ENCODE measurements at places on chromosomes 1 and 21.

GRCh38 chr1:200784576-200784975, 45.9 kb downstream of the CAMSAP2 start:
- DNase-seq: no peak

DNA sequence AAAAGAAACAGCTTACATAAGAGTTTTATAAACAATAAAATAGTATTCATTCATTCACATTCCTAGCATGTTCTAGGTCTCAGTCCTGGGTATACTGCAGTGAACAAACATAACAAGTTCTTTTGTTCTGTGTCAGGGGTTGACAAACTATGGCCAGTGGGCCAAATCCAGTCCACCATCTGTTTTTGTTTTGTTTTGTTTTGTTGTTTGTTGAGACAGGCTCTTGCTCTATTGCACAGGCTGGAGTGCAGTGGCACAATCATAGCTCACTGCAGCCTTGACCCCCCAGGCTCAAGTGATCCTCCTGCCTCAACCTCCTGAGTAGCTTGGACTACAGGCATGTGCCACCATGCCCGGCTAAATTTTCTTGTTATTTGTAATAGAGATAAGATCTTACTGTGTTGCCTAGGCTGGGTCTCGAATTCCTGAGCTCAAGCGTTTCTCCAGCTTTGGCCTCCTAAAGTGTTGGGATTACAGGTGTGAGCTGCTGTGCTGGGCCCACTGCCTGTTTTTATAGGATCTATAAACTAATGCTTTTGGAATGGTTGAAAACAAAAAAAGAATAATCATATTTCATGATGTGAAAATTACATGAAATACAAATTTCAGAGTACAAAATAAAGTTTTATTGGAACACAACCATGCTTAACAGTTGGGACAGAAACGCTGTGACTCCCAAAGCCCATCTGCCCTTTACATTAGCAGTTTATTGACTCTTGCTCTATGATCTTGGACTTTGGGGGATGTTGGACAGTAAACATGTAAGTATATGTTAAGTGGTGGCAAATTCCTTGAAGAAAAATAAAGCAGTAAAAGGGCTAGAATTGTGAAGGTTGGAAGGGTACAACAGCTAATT, 17.9 kb downstream of the CAPZA1 start:
- no peak for DNase-seq

GRCh38 chr1:173429471-173430402, 47.4 kb upstream of the PRDX6 start:
- no peak for DNase-seq

DNA sequence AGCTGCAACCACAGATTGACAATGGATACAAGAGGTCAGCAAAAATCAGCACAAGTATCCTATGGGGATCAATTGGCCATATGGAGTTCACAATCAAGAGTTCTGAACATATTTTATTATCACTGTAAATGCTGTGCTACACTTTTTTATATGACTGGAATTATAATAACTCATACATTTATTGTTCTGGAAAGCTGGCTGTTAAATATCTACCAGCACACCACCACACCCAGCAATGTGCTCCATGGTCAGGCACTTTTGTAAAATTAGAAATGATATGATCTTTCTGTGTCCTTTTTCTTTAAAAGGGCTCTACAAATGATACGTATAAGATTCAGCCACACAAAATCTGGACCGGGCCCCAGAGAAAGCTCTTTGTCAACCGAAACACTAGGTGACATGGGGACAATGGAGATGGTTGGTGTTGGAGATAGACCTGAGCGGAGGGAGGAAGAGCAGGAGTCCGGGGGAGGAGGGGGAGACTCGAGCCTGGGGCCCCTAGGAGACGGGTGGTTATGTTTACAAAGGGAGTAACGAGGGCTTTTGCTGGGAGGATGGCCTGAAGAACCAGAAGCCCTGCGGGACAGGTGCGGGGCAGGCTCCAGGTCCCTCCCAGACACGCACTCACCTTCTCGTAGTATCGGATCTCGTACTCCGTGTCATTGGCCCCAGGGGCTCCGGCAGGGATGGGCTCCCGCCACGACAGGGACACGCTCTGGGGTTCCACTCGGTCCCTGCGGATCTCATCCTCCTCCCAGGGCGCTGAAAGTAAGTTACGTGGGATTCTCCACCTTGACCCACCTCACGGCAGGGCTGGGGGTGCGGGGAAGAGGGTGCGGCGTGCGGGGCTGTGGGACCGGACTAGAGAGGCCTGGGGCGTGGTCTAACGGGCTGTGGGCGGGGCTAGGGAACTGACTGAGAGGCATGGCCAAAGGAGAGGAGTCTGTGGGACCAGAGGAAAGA, 30.0 kb downstream of the EPHA10 start:
- DNase-seq: no peak

- no peak for DNase-seq
These were observed 36.0 kb upstream of the POFUT2 start for GRCh38 chr21:45323487-45324311.

- DNase-seq: no peak
These were observed 16.8 kb downstream of the TRPM2 start for GRCh38 chr21:44370027-44370735.

- no peak for DNase-seq
These were observed 12.4 kb downstream of the ADAR start for GRCh38 chr1:154595621-154596020.

- no peak for DNase-seq
These were observed 18.4 kb downstream of the ERG start for GRCh38 chr21:38479641-38480525.

DNA sequence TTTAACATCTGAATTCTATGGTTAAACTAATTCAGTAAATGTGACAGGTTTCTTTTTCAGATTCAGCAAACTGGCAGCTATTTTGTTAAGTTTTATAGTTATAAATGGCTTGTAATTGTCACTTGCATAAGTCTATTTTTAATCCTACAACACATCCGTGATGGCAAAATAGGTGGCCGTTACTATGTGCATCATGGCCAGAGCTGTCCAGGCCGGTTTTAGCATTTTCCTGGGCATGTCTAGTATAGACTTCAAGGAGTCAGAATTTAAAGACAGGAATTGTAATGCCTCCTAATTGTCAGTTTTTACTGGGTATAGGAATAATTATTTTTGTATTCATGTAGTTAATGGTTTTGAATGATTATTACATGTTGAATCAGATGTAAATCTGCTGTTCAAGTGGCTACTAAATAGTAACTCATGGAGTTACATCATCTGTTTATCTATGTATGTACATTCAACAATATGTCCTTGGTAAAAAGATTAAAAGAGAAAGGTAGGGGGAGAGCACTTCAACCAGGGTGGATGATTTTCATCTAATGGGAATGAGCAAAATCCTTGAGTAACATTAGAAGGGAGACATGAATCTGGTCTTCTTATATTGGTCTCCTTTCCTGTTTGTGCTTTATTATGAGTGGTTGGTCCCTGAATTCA, 3.2 kb upstream of the B3GALT2 start:
- DNase-seq: no peak

DNA sequence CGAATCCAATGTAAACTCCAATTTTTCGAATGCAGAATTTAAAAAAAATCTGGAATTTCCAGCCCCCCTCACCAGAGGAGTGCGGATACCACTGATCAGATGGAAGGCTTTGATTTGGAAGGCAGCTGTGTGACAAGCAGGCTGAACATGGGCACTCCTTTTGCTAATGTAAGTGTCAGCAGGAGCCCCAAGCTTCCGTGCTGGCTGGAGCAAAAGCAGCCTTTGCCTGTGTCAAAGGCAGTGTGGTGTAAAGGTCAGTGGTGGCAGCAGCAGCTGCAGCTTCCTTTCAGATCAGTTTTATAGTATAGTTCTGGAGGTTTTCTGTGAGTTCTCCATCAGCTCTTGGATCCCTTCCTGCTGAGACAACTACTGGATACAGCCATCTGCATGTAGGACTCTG, 259.9 kb downstream of the CTH start:
- no peak for DNase-seq

Measured in GM12891 (cell line).